Left kidney (tissue), 8 donors: ENCODE measurements at places on chromosomes 13 and 19.
A peak's percentile ranks its signal among the peaks of the same experiment; 100 is the strongest.

GRCh38 chr19:4086411-4086867 lies 19.7 kb upstream of the ZBTB7A start:
- peak; percentile 31 for DNase-seq

DNA sequence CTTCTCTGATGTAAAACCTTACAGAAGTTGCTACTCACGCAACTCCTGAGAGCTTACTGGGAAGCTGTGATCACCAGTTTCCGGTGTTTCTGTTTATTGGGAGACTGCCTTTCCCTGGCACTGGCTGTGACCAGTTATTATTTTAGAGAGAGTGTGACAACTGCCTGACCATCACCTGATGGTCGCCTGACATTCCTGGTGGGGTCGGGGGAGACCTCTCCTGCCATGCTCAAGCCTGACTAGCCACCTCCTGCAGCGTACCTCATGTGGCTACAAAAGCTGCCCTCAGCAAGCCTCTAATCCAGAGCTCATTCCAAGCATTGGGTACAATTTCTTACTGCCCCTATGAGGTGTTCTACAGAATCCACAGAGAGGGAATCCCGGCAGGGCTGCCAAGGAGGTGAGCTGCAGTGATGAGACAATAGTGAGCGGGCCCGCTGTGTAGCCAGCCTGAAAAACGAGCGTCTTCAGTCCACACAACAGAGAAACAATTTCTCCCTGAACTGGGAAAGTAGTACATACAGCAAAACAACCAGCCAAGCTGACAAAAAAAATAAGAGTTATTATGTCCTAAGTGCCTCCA lies 28.7 kb downstream of the GJA3 start:
- no peak for DNase-seq

DNA sequence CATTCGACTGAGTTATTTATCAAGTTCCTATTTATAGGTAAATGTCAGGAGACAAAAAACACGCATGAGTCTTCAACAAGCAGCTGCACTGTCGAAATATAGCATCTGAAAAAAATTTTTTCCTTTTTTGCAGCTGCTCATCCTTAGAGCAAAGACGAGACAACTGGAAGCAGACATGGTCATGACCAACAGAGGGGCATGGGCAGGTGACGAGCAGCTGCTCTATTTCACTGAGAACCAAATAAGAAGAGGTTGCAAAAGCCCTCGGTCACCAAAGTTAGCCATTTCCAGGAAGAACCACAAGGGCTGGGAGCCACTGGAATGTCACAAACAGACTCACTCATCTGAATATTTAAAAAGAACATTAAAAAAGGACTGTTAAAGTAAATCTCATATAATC lies 22.2 kb downstream of the SOHLH2 start:
- DNase-seq, result no peak

DNA sequence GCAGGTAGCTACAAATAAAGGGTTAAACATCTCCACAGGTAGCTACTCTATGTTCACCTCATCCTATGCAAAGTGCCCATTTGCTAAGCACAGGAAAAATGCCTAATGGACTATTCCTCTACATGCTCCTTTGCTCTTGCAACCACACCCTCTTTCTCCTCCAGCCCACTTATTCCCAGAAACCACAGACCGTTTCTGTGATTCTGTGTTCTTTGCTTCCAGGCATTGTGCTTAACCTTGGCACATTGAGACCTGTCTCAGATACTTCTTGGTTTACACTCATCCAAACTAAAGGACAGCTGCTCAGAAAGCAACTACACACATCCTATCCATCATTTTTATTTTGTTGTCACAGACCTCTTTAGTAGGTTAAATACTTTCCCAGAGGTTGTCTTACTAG lies 785.0 kb upstream of the MIR17HG start:
- peak; percentile 8 for DNase-seq
